ENCODE measurements at places on chromosomes 2 and 18.

GRCh38 chr2:51472300-51472699 is 440.4 kb upstream of the NRXN1 start:
- DNase-seq: no peak

DNA sequence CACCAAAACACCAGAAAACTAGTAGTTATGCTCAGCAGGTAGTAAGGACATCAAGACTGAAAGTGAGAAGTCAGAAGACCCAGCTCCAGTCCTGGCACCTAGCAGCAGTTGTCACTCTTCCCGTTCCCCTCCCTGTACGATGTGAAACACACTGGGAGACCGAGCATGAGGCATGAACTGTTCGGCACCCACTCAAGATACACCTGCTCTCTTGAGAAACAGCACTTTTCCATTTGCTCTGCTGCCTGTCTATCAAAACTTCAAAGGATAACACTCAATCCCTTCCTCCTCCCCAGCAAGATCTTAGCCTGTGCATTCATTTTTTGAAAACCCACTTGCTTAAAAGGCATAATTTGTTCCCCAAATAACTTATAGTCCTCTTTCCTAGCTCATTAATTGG is 123.9 kb downstream of the PLEKHM3 start:
- no peak for DNase-seq

DNA sequence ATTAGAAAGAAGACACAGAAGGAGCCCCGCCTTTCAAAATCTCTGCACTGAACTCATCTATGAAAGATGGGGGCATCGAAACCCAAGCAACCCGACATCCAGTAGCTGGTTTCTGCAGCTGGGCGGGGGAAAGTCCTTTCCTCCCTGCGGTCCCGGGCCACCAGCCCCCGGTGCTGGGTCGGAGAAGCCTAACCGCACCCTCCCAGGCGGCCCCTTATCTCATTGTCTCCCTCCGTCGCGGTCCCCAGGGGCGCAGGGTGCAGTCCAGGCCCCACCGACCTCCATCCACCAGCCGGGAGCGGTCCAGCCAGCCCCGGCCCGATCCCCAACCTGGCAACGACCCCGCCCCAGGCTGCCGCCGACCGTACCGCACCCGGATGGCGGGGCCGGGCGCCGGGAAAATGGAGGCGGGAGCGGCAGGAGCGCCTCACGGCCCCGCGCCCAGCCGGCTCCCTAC is 452 bp downstream of the RAPH1 start:
- DNase-seq: no peak

DNA sequence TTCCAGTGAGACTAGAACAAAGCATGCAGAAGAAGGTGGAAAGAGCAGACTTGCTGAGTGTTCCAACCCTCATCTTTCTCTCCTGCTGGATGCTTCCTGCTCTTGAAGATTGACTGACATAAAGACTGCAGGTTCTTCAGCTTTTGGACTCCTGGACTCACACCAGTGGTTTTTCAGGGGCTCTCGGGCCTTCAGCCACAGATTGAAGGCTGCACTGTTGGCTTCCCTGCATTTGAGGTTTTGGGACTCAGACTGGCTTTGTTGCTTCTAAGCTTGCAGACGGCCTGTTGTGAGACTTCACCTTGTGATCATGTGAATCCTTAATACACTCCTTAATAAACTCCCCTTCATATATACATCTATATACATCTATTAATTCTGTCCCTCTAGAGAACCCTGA is 20.4 kb downstream of the VRK2 start:
- no peak for DNase-seq

DNA sequence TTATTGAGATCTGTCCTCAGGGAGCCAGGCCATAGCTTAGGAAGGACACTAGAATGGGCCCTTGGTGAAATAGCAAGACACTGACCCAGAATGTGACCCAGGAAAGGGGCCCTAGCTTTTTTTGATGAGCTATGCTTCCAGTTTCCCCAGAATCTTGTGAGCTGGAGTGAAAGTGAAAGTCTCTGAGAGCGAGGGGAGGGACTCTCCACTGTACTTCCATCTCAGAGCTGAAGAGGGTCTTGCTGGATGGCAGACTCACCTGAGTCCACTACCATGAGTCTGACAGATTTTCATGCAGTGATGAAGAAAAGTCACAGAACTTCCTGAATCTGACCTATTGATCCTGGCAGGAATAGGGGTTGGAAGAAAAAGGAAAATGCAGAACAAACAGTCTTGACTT is 3.1 kb downstream of the ARHGAP25 start:
- DNase-seq: no peak
